ENCODE measurements at places on chromosomes 7 and 10.

GRCh38 chr10:122642726-122643605 is 56.7 kb downstream of the C10orf120 start:
- DNase-seq = no peak

DNA sequence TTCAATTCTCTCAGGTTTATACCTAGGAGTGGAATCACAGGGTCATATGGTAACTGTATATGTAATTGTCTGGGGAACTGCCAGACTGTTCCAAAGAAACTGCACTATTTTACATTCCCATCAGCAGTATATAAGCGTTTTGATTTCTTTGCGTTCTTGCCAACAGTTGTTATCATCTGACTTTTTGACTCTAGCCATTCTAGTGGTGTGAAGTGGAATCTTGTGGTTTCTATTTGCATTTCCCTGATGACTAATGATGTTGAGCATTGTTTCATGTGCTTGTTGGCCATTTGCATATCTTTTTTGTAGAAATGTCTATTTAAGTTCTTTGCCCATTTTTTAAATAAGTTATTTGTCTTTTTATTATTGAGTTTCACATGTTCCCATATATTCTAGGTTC is 44.3 kb upstream of the ZC3HAV1 start:
- no peak for DNase-seq

DNA sequence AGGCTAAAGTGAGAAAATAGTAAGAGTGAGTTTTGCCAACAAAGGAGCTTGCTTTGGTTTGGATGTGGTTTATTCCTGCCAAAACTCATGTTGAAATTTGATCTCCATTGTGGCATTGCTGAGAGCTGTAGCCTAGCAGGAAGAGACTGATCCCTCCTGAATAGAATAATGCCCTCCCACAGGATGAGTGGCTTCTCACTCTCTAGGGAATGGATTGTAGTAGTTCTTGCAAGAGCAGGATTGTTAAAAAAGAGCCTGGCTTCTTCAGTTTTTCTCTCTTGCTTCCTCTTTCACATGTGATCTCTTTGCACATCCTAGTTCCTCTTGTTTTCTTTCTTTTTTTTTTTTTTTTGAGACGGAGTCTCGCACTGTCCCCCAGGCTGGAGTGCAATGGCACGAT is 34.4 kb downstream of the ASAH2 start:
- DNase-seq = no peak

DNA sequence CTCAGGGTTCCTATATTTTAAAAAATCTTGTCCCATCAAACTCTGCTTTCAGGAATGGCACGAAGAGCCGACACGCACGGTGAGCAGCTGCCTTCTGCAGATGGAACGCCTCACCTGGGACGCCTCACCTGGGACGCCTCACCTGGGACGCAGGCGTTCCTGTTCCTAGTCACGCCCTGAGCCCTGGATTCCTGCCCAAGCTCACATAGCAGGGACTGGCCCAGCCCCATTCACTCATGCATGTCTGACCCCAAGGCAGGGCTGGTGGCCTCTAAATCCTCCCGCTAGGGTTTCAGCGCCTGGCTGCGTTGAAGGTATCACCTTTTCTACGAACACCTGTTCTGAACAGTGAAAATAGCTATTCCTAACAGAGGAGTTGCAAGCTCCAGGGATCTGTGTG is 49.8 kb downstream of the CARD11 start:
- DNase-seq = no peak

DNA sequence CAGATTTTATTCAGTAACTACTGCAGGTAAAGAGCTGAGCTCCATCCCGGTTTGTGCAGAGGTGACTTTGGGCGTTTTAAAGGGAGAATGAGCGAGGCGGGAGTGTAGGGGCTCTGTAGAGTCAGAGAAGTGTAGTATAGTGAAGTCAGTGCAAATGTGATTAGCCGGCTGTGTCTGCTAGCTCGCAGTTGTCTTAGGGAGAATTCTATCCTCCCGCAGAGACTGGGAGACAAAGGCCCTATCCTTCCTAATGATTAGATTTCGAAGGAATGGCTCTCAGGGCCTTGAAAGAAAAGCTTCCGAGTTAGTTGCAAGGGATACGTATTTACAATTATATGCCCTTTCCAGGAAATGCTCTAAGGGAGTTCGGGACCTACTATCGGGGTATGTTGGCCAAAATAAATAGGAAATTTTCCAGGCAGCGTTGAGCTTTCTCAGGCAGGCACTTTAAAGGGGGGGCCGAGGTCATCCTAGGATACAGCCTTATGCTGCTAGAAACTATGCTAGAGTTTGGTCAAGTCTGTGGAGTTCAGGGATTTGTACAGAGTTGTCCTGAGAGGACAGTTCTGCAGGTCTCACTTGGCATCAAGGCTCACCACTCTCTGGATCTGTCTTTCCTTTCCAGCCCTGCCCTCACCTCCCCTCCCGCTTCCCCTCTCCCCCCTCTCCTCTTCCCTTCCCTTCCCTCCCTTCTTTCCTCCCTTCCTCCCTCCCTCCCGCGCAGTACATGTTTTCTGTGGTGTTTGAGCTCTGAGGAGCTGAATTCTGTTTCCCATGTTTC is 825 bp downstream of the MRPL32 start:
- no peak for DNase-seq

GRCh38 chr10:109411917-109412316 is 511.4 kb downstream of the XPNPEP1 start:
- no peak for DNase-seq

DNA sequence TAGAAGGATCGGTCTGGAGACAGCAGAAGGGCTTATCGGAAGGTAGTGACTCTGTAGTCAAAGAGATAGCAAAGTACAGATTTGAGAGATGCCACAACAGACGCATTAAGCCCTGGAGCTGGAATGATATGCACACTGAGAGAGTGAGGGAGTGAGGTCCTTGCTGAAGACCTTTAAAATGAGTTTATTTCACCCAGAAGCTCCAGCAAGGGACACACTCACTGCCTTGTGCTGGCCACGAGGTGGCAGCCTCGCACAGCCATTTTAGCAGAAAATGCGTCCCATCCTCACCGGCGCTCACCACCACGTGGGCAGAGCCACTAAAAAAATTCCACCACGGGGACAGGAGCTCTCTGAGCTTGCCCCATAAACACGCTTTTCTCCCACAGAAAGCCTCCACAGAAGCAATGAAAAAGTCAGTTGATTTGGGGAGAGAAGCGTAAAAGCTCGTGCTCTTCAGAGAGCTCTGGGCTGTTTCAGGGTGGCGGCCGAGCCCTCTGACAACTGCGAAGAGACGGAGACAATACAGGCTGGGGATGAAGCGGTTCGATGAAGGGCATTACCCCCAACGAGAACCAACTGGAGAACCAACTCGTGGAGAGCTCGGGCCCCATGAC is 163.0 kb upstream of the KLF14 start:
- no peak for DNase-seq

- DNase-seq = no peak
Observed at GRCh38 chr7:24555184-24555583, 18.1 kb upstream of the PALS2 start.

DNA sequence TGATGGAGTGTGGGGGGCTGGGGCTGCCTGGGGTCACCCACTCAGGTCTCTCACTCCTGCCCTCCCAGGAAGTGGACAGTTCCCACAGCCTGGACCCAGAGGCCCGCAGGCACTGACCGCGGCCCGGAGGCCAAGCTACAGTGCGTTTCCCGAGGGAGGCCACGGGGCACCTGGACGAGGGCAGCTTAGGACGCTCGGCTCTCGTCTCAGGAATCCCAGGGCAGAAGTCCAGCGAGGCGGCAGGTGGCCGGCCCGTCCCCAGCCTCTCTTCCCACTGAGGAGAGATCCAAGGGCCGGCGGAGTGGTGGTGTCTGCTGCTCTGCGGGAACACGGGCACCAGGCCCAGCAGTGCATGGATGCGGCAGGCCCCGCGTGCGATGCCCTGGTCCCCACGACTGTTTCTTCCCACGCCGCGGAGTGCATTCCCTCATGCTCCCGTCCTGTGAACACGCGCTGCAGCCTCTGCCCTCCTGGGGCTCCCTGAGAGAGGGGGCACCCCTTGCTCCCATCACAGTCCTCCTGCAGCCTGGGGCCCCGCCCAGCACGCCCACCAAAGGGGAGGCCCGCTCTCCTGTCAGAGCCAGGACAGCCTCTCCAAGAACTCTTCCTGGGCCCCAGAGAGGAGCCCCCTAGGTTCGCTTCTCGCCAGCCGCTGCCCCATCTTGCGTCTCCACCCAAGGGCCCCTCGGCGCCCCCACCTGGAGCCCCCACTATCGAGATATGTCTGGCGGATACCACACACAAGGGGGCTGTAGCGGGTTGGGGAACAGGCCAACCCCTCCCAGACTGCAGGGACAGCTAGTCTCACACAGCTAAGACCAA is 24.3 kb upstream of the GPR146 start:
- no peak for DNase-seq

DNA sequence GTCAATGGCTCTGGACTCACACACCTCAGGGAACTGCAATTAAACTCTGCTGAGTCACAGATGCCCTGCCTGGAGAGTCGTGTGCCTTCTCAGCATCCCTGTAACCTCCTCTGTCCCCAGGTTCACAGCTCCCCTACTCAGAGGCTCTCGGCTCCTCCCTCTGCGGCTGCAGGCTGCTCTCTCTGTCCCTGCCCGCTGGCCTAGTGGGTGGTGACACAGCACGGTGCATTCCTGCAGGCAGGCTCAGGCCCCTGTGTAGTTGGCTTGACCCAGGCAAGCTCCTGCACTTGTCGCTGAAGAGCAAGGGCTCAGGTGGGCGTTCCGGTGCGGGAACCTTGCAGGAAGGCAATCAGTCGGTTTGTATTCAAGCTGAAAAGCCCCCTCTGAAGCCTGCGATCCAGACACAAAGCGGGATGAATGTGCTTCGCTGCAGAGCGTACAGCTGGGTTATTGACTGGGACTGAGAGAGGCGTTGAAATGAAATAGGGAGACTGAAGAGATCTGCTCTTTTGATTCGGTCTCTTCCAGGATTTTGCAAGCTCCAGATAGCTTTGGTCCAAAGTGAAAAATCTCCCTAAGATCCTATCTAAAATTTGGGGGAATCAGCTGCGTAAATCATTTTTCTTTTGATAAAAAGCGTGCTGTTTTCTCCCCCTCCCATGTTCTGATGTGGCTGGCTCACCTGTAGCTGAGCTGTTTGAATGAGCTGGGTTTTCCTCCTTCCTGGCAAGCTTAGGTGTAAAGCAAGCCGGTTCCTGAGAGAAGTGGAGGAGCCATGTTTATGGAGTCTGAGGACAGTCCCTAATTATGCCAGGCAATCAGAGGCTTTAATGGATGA is 208.7 kb upstream of the PHYHIPL start:
- DNase-seq = no peak

- DNase-seq = no peak
Observed at GRCh38 chr7:46859963-46860475, 721.9 kb downstream of the TNS3 start.

DNA sequence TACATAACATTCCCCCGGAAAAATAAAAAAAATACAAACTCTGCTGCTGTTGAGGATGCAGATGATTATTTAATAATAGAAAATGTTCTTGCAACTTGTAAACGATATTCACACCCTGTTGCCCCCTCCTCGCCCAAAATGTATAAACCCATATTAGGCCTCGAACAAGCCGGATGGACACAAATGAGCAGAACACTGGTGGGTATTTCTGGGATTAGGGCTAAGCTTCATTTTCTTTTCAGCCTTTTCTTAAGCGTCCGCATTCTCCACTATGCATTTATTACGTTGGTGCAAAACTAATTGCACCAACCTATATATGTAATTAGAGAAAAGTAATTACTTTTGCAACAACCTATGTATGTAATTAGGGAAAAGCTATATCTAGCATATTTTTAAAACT is 349 bp upstream of the GNG11 start:
- DNase-seq = no peak

DNA sequence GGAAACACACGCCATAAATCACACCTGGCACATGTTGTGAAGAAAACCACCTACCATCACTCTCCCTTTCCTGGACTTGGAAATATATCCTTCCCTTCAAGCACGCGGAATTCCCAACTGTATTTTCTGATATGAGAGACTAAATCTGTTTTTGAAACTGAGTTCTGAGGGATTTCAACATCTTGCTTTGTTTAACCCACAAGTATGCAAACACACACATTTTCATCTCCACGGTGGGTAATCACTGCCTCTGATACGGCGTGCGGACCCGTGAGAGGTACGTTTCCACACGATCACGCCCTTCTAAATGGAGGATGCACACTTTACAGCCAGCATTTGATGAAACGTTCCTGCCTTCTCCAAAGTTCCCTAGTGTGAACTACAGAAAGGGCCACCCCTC is 83.4 kb downstream of the ZRANB1 start:
- no peak for DNase-seq

- no peak for DNase-seq
Observed at GRCh38 chr10:13851906-13852305, 265.1 kb downstream of the PRPF18 start.

DNA sequence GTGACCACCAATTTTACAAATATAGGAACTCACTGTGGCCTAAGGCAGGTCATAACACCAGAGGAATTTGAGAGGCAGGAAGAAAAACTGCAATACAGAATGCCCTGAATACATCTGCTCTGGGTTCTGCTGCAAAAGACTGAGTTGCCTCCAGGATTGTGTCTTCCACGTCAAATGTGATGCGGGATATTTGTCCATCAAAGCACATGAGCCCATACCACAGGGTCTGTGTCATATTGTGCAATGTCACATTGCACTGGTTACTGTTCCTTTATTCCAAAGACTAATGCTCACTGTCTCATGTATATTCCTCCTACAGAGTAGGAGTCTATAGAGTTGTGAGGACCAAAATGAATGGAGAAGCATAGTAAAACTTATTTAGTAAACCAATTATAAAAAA is 58.6 kb upstream of the ABCB4 start:
- DNase-seq = no peak

Measured in esophagus squamous epithelium (tissue), 5 donors.